ENCODE measurements at places on chromosomes 11 and 22.

- no peak for DNase-seq
These were observed 70.8 kb upstream of the PITPNB start for GRCh38 chr22:27989758-27990450.

- DNase-seq = no peak
These were observed 264.4 kb downstream of the CTTN start for GRCh38 chr11:70662691-70663098.

DNA sequence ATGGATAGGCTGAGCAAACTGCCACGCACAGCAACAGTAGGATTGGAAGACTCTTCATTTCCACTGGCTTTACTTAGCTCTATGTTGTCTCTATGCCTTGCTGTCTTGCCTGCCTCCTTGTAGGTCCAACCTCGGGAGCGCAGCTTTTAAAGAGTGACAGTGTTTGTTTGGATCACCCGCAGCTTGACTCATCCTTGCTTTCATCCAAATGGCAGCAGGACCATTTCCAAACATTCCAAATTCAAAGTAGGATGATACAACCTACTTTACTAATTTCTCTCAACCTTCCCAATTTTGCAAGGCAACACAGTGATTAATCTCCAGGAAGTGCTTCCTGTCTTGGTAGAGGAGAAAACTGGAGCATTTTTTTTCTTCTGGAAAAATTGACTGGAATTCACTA lies at the start of gene MMP3:
TSS of gene MMP3 (minus strand) at position 121 of the 400 bp plus-strand sequence. CDS start at position 58, 63 bp downstream.
- no peak for DNase-seq

DNA sequence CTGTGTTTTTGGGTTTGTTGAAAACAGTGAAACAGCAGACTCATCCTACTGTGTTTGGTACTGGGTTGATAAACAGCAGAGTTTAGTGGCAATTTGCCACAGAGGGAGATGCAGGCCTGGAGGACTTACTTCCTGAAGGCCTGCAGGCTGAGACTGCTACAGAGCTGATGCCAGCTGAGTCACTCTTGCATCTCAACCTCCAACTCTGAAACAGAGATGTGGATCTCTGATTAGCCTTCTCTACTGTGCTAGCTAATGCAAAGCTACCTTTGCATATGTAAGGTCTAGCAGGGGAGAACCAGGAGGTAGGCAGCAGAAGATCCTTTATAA lies 14.3 kb downstream of the ATP5MG start:
- DNase-seq = peak; percentile 99

DNA sequence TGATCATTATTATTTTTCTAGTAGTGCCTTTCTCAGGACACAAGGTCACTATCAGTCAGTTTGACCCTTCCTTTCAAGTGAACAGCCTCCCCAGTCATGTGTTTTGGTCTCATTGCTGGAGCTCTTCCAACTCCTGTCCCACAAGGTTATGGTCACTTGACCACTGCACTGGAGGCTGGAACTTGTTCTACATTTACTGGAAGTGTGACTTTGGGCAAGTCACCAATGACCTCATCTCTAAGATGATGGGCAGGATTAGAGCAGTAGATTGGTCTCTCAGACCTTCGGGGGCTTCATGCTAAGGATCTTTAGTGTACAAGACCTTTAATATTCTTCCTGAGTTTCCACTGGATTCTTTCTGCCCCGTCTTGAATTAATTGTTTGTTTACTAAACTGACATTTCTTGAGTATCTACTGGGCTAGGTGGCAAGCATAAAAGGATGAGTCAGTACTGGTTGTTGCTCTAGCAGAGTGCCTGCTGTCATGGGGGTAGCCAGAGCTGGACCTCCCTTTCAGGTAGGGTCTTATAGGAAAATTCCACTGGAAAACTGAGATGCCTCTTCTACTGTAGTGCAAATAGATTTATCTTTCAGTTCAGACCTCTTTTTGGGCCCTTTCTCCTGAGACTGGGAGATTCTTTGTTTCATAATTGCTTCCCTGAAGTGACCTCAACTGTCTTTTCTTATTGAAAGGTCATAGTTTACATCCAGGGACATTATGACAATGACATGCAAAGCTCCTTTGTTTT lies 106.8 kb downstream of the GRAMD1B start:
- DNase-seq = no peak

- no peak for DNase-seq
These were observed 58.3 kb downstream of the CDKN1C start for GRCh38 chr11:2827256-2827655.

DNA sequence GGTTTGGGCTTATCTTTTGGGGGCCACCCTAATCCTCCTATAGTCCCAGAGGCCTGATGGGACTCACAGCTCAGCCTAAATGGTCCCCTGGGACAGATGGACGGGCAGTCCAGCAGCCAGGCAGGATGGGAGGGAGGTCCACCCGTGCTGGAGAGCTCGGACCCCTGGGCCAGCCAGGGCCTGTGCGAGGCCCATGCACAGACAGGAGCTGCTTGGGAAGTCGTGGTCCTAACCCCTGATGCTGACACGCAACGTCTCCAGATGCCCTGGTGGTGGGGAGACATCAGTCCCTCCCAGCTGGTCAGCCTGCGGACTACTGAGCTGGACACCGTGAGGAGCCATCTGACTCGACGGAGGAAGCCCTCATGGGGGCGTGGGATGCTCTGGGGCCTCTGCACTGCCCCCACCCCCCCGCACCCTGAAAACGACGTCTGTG lies 31.2 kb upstream of the MUC5AC start:
- no peak for DNase-seq

DNA sequence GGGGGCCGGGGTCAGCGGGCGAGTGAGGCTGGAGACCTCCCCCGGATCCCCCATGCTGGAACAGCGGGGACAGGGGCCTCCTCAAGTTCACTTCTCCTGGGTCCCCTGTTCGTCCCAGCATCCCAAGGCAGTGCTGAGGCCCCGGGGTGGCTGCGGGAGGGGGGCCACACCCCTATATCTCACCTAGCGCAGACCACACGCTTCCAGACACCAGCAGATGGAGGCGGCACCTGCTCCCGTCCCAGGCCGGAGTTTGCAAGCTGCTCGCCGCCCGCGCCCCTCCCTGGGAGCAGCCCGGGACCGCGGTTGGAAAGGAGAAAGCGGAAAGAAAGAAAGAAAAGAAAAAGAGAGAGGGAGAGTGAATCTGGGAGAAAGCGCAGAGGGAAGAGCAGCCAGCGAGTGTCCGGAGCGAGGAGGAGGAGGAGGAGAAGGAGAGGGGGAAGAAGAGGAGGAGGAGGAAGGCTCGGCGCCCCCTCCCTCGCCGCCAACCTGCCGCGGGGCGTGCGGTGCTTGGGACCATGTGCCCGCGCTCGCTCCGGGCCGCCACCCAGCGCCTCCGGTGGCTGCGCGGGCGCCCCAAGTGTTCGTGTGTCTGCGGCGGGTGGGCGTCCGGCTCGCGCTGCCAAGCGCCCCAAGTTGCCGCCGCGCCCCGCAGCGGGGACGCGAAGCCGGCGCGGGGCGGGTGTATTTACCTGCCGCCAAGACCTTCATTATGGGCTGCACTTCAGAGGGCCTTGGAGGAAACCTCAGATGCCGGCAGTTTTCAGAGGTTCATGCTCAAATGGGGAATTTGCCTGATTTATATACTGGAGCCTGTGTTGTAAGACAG lies at the start of gene LIF:
TSS of gene LIF (minus strand) at position 775 of the 829 bp plus-strand sequence. CDS start at position 711, 64 bp downstream.
- no peak for DNase-seq

GRCh38 chr11:46508360-46508759 lies 85.5 kb downstream of the AMBRA1 start:
- no peak for DNase-seq

GRCh38 chr11:69817265-69818230 lies 1.7 kb downstream of the FGF3 start:
- DNase-seq = peak; percentile 8

DNA sequence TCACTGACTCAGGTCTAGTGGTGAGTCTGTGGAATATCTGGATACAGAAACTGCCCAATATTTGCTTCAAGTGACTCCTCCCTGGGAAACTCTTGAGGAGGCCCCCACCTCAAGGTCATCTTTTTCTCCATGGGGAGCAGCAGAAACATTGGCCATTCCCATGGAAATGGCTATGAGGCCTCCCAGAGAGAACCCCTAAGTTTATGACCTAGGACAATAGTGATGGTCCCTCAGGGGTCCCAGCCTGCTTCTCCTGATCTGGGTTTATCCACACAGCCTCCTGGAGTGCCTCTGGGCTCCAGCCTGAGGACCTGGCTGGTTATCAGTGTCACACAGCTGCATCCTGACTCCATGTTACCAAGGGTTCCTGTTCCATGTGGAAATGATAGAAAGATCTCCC lies 131.2 kb downstream of the ZNF280B start:
- DNase-seq = no peak

DNA sequence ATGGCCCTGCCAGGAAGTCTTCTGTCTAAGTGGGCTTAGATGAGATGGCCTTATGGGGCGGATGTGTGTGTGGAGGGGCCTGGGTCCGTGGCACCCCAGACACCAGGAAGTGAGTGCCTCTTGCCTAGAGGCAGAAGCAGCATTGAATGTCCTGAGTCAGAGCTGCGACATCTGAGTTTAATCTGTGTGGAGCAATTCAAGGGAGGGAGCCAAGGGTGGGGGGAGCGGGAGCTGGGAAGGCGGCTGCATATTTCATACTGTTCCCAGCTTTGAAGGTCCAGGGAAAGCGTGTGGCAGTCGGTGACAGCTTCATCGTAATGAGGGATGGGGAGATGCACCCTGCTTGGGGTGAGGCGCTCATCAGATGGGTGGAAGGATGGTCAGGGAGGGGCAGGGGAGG lies 73.5 kb upstream of the THY1 start:
- DNase-seq = no peak

- DNase-seq = no peak
These were observed 3.3 kb upstream of the PACS1 start for GRCh38 chr11:66066751-66067150.

DNA sequence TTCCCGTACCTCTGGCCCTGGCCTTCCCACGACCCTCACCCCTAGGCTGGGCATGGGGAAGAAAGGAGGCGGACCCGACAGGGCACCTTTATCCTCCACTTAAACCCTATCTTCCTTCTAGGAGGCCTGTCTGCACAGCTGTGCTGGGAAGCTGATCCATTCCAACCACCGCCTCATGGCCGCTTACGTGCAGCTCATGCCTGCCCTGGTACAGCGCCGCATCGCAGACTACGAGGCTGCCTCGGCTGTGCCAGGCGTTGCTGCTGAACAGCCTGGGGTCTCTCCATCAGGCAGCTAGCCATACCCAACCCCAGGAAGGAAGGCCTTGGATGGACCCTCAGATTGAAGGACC lies 599 bp downstream of the TIMM10B start:
- no peak for DNase-seq
